ENCODE measurements at places on chromosomes 3 and 15.

DNA sequence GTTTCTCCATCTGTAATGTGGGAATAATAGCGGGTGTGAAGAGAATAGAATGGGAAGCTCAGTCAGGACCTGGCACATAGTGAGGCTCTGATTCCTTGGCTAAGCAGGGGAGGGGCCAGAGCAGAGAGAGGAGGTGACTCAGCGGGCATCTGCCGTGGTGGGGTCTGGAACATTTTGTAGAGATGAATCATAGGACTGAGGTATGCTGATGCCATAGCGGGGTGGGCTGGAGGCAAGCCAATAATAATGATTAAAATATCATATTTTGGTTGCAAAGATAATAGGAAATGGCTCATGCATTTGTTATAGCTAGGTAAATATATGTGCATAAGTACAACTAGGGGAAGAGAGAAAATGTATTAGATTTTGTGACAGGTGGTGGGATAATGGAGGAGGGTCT, 11.2 kb downstream of the TGM4 start:
- DNase-seq: no peak

GRCh38 chr3:11592445-11593298, 51.0 kb downstream of the VGLL4 start:
- DNase-seq: no peak

GRCh38 chr15:39265261-39265660, 315.6 kb upstream of the THBS1 start:
- no peak for DNase-seq

- DNase-seq: no peak
Observed at GRCh38 chr15:39592500-39592899, 11.6 kb downstream of the THBS1 start.

- no peak for DNase-seq
Observed at GRCh38 chr15:101264911-101265641, 12.2 kb downstream of the SELENOS start.

DNA sequence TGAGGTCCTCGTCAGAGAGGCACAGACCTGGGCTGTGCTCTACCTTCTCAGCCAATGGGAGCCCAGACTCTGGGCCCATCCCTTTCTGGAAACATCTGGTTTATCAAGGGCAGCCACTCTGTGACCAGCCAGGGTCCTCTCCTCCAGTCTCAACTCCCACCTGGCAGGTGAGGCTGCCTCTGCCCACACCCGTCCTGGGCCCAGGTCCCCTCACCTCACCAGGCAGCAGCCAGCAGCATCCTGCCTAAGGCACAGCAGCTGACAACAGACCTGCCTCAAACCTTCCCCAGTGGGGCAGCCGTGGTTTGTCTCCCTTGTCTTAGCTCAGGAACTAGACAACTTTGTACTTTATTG, 8.7 kb upstream of the VIPR1 start:
- no peak for DNase-seq

DNA sequence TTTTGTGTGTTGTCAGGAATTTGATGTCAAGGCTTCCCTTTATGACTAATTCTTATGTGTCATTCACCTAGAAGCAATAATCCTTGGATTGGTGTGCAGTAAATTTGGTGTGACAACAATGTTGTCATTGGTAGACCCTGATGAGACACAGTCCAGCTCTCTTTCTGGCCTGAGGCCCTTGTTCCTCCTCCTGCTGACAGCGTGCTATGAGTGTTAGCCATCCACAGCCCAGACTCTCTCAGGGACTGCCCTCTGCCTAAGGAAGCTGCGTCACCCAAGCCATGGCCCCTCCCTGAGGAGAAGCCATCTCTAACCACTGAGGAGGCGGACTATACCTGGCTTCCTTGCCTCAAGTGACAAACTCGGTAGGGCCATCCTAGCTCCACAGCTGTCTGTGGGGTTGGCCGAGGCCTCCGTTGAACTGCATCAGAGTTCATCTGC, 13.3 kb upstream of the TM4SF1 start:
- no peak for DNase-seq

GRCh38 chr15:29143909-29144635, 125.5 kb downstream of the NSMCE3 start:
- no peak for DNase-seq

GRCh38 chr3:150540991-150541390, 5.3 kb downstream of the SERP1 start:
- DNase-seq: no peak

DNA sequence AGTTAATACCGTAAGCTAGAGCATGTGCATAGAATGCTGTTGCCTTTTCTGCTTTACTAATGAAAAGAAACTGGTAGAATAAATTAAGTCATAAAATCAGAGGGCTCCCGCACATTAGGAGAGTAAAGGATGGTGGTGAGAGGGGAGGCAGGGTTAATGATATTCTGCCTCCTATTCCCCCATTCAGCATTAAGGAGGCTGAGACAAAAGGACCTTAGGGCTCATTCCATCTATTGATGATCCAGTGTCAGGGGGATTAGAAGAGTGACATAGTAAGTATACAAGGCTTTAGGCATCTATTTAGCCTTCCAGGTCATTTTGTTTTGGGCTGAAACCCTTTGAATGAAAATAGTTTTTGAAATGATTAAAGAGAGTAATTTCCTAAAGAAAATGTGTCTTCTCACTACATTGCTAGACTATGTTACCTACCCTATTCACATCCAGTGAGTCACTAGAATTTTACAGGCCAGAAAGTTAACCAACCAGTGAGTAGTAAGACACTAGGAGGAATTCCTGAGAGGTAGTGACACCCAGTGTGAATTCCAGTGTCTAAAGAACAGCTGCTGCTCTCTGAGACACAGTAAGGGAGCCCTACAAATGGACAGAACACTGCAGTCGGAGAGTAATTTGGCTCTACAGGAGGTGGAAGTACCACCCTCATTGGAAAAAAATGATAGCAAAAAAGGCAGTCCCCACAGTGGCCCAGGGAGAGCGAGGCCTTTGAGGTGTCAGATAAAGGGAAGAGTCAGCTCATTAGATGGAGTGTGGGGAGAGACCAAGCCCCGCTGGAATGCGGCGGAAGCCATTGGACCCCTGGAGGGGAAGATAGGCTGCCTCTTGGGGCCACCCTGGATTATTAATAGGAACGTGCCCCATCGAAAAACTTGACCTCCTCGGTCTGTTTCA, 67.6 kb downstream of the TUSC7 start:
- DNase-seq: no peak

DNA sequence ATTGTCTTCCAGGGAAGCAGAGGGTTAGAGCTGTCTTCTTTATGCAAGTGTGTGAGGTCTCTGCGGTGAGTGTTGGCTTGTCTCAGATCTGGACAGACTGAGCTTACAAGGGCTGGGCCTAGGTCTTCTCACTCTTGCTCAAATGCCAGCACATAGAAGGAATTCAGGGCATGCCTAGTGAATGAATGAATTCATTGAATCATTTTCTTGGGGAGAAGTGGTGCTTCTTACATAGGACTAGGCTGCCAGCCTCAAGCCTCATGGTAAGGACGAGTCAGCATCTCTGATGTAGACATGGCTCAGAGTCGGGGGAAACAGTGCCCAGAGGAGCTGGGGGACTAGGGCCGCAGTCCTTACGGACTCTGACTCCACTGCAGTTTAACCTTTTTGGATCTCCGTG, 17.2 kb downstream of the MKRN2 start:
- DNase-seq: no peak

DNA sequence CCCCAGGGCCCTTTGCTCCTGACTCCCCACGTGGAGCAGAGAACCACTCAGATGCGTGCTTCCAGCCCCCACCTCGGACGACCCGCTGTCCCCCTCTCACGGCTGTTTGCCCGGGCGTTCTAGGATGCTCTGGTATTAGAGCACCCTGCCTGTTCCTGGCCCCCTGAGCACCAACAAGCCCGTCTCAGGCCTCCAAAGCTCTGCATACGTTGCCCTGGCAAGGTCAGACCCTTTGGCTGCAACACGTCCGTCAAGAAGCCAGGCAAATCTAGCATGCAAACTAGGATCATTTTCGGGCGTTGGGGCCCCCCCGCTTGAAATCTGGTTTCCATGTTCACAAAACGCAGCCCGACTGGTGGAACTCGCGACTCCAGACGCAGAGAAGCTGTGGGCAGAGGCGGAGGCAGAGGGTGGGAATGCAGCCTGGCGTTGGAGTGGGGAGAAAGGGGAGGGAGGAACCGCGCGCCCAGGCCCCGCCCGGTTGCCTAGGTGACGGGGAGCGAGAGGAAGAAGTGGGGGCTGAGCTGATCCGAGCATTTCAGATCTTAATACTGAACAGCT, 86.2 kb upstream of the PIAS1 start:
- DNase-seq: no peak

DNA sequence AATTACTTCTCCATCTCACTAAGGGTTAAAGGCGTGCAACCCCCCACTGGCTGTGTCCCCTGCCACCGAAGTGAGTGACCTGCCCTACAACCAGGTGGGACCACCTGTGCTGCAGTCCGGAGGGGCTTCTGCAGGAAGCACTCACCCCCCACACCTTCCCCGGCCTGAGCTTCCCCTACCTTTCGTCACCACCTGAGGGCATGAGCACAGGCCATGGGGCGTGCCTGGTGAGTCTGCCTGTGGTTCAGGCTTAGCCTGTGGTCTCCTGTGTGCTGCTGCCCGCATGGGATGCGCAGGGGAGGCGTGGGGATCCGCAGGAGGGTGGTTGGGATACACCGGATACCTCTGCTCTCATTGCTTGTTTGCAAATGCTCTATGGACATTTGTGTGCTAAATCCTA, 46.0 kb downstream of the KLHL25 start:
- DNase-seq: no peak

DNA sequence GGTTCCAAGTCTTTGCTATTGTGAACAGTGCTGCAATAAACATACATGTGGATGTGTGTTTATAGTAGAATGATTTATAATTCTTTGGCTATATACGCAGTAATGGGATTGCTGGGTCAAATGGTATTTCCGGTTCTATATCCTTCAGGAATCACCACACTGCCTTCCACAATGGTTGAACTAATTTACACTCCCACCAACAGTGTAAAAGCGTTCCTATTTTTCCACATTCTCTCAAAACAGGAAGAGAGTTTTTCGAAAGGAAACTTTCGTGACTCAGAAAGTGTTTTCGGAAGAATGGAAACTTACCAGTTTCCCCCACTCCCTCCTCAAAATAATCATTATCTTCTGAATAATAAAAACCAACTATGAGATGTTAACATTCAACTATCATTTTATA, 205.8 kb downstream of the ALCAM start:
- DNase-seq: no peak

- no peak for DNase-seq
Observed at GRCh38 chr15:42712584-42712983, 24.3 kb downstream of the CDAN1 start.
